Stimulated activated CD8-positive, alpha-beta memory T cell treated with anti-CD3 and anti-CD28 coated beads, Interleukin-4, amount 100 ng/mL, for 4 hours (primary cell): ENCODE measurements at places on chromosomes 2 and 18.

DNA sequence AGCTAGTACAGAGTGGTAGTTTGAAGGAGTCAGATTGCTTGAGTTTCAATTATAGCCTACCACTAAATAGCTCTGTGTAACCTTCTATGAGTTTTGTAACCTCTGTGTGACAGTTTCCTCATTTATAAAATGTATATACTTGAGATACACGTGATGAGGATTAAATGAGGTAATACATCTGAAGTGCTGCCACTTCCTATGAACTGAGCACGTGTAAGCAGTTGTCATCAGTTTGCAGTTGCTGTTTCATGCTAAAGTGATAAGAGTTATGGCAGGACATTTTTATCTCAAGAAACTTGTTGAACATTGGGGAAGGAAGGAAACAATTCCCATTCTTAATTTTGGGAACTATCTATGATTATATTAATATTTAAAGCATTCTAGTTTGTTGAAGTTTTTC is 38.5 kb downstream of the CARF start:
- no peak for DNase-seq

GRCh38 chr2:19752500-19752899 is 149.3 kb downstream of the TTC32 start:
- no peak for DNase-seq

DNA sequence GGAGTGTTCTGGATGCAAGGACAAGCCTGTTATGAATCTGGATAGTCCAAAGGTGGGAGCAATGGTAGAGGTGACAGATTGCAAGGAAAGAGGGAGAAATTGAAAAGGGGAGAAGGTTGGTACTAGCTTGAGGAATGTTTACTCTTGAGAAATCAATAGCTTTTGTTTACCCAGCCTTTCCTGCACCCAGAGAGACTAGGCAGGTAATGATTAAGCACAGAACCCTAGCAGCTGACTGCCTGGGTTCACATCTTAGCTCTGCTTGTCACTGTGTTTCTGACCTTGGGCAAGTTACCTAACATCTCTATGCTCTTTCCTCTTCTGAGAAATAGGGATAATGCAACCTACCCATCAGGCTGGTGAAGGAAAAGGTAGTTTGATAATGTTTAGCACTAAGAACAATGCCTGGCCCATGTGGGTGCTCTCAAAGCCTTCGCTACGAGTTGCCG is 178.6 kb downstream of the MGAT5 start:
- no peak for DNase-seq

DNA sequence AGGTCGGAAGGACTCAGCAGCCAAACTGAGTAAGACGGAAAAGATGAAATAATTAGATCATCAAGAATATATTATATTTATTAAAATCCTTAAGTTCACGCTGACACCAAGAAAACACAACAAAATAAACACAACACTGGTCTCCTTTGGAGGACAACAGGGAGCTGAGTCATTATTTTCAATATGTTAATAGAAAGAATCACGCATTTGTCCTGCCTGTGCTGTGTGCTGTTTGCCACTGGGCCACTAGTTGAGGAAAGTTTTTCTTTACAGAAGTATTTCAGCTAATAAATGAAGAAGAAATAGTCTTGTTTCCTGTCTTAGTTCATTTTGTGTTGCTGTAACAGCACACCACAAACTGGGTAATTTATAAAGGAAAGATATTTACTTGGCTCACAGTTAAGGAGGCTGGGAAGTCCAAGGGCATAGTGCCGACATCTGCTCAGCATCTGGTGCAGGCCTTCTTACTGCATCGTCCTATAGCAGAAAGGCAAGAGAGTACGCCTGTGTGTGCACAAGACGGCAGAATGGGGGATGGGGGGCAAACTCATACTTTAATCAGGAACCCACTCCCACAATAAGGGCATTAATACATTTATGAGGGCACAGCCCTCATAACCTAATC is 88.0 kb downstream of the TCF7L1 start:
- no peak for DNase-seq

GRCh38 chr18:78192054-78192453 is 787.6 kb upstream of the SALL3 start:
- no peak for DNase-seq

- DNase-seq = no peak
These were observed 73.7 kb downstream of the UXS1 start for GRCh38 chr2:106120432-106120831.

GRCh38 chr2:199119796-199120195 is 337.9 kb downstream of the SATB2 start:
- DNase-seq = no peak

DNA sequence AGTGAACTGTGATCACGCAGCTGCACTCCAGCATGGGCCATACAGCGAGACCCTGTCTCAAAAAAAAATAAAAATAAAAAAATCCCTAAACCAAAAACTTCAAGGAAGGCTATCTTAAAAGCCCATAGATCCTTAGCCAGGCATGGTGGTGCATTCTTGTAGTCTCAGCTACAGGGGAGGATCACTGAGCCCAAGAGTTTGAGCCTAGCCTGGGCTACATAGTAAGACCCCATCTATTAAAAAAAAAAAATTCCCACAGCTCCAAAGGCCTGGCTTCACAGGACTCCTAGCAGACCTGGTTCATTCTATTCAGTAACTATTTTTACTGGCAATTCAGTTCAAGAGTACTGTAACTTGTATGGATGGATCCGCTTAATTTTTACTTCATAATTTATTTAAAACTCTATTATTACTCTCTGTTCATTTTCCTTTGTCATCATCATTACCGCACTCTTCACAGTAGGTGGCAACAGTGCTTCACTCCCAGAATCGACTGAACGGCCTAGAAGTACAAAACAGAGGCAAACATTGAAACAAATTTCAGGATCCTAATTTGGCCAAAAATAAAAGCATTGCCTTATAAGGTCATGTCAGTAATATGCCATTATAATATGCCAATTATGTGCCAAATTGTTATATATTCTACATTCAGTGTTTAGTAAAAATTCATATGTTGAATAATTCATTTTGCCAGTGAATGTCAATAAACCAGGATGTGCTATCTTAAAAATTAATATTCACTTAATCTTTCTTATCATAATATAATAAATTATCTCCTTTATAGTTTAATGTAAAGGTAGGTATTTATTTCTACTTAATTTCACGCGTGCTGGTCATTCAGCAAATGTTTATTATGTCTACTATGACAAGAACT is 14.3 kb upstream of the STAM2 start:
- DNase-seq = no peak

- no peak for DNase-seq
These were observed 360.5 kb downstream of the SOX11 start for GRCh38 chr2:6052649-6053048.

- no peak for DNase-seq
These were observed 226.7 kb downstream of the TPGS2 start for GRCh38 chr18:36602071-36602470.

DNA sequence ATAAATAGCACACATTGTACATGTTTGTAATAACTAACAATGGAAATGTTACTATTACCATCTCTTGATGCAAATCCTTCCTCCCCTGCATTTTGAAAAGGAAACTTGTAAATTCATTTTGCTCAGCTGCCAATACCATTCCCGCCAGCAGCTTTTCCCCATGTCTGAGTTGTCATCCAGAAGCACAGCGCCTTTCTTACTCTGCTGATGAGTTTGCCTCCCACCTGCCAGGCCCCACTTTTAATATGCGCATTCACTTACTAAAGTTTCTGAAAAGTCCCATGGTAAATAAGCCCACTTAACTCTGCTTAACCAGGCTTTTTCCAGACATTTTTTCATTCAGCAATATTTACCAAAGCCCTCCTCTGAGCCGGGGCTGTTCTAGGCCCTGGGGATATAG is 3.9 kb downstream of the CHST10 start:
- DNase-seq = no peak

DNA sequence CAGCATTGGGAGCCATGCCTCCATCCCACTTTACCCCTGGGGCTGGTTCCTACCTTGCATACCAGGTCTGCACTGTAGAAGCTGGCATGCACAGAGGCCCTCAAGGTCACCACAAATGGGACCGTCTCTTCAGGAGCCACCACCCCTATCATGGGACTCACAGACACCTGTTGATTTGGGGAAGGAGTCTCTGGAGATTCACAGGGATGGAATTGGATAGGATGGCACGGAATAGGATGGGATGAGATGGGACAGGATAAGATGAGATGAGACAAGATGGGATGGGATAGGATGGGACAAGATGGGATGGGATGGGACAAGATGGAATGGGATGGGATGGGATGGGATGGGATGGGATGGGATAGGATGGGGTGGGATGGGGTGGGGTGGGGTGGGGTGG is 16.1 kb upstream of the CRYBA2 start:
- DNase-seq = no peak

GRCh38 chr2:234953116-234954031 is 1.6 kb downstream of the SH3BP4 start:
- no peak for DNase-seq

- DNase-seq = no peak
These were observed 457.4 kb downstream of the FBXO15 start for GRCh38 chr18:73690222-73690621.

- no peak for DNase-seq
These were observed 143.2 kb upstream of the RND3 start for GRCh38 chr2:150630587-150631235.

- DNase-seq = no peak
These were observed 44.9 kb upstream of the SIGLEC15 start for GRCh38 chr18:45780568-45780967.

DNA sequence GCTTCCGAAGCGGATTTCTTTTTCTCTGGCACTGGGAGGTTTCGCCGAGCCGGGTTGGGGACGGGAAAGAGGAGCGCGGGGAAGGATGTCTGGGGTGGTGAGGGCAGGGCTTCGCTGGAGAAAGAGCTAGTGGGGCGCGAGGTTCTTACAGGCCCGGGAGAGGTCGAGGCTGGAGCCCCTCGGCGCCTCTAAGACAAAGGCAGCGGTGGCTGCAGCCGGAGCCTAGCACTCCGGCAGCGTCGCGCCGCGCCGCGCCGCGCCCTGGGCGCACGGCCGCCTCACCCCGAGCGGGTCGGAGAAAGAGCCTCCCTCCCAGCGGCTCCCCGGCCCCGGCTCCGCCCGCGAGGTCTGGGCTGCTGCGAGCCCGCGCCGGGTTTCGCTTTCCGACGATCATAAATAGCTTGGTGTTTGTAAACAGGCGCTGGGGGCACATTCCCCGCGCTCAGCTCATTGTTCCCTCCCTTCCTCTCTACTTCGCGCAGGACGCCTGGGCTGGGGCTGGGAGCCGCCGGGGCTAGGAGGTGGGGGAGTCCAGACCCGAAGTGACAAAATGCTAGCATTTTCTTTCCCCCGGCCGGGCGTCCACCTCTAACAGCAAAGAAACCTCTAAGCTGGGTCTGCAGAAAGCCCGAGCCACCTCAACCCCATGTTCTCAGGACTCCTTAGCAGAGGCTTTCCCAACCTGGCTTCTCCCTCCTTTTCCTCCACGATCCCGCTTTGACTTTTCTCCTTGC is 813 bp upstream of the MEIS1 start:
- DNase-seq = no peak

- no peak for DNase-seq
These were observed 3.5 kb downstream of the PELI1 start for GRCh38 chr2:64140665-64141200.

GRCh38 chr2:159077869-159078268 is 109.4 kb downstream of the TANC1 start:
- DNase-seq = no peak

GRCh38 chr2:181894381-181894780 is 2.9 kb downstream of the ITPRID2 start:
- DNase-seq = no peak

DNA sequence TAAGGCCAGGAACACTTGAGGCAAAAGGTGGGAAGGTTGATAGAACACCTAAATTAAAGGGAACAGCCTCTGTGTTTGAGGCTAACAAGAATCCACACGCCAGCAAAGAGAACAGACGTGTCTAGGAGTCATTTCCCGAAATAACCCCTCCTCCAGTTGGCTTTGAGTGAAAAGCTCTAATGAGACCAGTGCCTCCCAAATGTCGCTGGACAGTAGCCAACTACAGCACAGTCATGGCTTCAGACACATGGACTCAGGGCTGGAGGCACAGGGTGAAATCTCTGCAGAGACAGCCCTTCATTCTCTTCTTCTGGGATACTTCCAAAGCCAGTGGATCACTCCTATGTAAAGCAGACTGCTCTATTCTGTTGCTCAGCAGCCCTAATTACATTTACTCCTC is 49.6 kb downstream of the SOWAHC start:
- DNase-seq = no peak

GRCh38 chr18:50114448-50114847 is 80.5 kb downstream of the MYO5B start:
- DNase-seq = no peak

- DNase-seq = no peak
These were observed 126.3 kb downstream of the HDAC4 start for GRCh38 chr2:239274391-239275043.

GRCh38 chr2:79373358-79374130 is 139.3 kb upstream of the CTNNA2 start:
- no peak for DNase-seq

DNA sequence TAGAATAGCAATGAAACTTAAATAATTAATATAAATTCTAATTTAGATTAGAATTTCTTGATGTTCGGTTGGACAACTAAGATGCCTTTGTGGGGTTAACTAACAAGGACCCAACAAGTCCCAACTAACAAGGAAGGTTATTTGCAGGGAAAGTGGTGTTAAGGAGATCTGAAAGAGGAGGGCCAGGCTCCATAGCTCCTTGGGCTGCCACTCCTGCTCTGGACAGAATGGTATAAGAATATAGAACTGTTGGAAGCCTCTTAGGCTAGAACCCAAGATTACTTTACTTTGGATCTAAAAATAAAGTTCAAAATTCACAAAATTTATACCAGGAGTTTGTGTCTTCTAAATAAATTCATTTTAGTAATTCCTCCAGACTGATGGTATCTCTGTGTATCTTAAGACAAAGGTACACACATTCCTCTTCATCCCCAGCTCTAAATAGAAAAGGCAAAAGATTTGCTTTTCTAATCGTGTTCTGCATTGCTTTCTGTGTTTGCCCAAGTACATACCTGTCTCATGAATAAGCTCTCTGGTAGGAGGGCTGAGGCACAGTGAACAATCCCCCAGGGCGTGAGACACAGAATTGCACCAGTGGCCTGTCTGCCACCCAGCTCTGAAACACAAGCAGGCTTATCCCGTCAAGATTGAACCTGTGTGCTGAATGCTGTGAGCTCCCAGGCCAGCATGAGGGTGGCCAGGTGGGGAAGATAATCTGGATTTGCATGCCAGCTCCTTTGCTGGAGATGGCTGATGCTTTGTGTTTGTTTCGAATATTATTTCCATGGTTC is 176.0 kb downstream of the ACKR3 start:
- no peak for DNase-seq
